Activated B cell treated with CpG ODN at 0.5 μM for 24 hours (primary cell): ENCODE measurements at places on chromosomes 4 and X. TPM values are rescaled to one million over a fixed set of nuclear protein-coding genes. Genes with fewer than 3 reads are reported as not detected.

DNA sequence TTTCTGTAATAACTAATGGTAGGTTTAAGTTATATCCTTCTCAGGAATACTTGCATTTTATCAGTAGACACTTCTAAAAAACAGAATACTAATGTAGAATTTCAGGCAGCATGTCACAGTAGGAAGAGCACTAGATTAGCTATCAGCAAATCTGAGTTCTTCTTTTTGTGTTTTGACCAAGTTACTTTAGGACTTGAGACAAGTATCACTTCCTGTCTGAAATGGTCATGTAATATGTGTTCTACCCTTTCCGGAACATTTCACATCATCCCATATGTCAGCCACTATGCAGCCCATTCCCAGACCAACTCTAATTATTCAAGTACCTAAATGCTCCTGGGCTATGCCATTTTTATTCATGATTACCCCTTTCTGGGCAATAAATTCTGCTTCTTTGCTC lies 401.8 kb upstream of the RPS6KA3 start:
- H3K36me3 ChIP-seq, result no peaks in the 10 kb centered on the region
- H3K4me1 ChIP-seq, result no peaks in the 10 kb centered on the region
- no peak for DNase-seq
- no peaks in the 10 kb centered on the region for H3K27me3 ChIP-seq
- no peak overlapping the region for H3K27ac ChIP-seq

- no peaks in the 10 kb centered on the region for H3K27me3 ChIP-seq
- peaks cover 39% of the 10 kb centered on the region for H3K4me1 ChIP-seq
- H3K27ac ChIP-seq, result peak overlapping the region; percentile 97
- peak overlapping the region; percentile 99 for H3K4me3 ChIP-seq
Measured at GRCh38 chr4:25913056-25913850, 767 bp upstream of the SMIM20 start.

DNA sequence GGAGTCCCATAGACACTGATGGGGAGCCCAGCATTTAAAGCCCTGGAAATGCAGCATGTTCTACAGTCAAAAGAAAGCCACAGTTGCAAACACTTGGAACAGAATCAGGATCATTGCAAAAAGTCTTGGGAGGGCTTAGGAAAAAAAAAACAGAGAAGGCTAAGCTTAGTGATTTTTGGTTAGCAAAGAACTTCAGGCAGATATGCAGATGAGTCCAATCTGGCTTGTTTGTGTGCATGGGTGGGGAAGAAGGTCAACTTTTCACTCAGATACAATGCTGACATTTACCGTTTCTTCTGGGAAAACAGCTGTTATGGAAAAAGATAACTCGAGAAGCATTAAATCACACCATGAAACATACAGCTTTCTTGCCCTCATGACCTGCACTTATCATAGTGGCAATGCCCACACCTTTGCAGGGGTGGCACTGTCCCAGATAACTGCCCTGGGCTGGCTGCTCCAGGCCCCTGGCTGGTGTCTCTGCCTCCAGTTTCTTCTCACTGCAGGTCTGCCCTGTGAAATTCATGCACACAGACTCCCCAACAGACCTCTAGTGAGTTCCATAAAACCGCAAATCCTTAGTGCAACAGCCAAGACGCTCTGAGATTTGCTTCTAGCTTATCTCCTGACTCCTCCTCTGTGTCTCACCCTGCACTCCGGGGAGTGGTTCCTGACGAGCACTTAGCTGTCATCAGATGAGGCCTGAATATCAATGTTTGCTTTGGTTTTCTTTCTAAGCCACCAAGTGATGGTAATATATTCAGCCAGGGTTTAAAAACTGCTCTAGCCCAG lies 99.2 kb downstream of the DRD5 start:
- no peak for DNase-seq
- H3K36me3 ChIP-seq, result no peaks in the 10 kb centered on the region
- H3K27me3 ChIP-seq, result no peaks in the 10 kb centered on the region
- no peaks in the 10 kb centered on the region for H3K4me1 ChIP-seq

DNA sequence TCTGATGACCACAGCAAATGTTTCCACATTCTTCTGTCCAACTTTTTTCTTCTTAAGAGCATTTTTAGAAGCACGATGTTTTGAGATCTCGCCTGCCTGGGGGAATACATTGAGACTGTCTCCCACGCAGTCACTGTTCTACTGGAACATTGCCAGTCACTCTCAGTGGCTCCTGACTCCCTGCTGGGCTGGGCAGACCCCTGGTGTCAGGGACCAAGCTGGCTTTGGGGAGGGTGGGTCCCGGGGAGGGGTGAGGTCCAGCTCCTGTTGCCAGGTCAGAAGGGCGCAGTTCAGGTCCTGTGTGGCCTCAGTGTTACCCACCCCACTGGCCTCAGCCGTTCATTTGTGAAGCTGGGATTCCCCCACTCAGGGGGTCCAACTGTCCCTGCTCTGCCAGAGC lies 18.9 kb upstream of the ABLIM2 start:
- H3K27me3 ChIP-seq, result no peaks in the 10 kb centered on the region
- peaks cover 11% of the 10 kb centered on the region for H3K4me1 ChIP-seq
- no peak overlapping the region for H3K27ac ChIP-seq
- no peak for DNase-seq

The INTU gene
- total RNA-seq, result 0.02 TPM in 1 of 2 replicates, not detected in the other
